ENCODE measurements at places on chromosomes 5 and 9.

DNA sequence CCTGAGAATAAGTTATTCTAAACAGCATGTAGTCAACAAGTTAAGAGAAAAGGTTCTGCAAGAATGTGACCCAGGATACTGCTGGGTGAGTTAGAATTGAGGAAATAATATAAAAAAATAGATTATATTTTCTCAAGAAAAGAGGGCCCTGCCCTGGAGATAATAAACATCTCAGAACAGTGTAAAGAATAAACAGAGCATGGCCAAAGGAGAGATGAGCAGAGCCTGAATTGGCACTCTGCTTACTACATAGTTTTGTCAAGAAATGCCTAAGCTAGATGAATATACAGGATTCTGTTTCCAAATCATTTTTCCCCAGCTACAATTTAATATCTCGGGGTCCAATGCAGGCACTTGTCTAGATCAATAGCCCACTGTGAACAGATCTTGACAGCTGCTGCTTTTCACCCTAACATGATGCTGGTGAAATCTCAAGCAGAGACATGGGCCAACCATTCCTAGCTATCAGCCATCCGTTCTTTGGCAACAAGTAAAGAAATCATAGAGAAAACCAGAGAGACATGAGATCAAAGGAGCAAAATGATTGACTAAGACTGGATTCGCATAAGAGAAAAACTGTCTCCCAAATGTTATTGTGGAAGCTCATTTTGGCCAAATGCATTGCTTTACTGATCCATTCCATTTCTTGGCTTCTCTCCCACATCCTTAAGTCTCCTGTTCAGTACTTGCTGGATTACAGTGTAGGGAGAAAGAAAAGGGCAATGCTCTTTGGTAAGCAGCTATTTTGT lies 173.2 kb downstream of the PRELID2 start:
- no peak for DNase-seq

DNA sequence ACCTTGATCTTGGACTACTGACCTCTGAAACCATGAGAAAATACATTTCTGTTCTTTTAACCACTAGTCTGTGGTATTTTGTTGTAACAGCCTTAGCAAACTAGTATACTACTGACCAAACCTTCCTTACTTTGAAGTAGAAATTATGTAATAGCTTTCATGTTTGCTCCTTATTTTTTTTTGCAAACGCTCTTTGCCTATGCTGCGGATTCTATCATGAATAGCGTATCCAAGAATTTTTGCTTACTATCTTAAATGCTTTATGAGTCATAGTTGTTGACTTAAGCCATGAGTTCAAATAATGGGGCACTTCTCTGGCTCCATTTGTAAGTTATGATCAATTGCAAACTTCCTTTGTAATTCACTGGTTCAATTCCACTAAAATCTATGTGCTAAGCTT lies 154.8 kb upstream of the CYLC2 start:
- no peak for DNase-seq

- no peak for DNase-seq
Observed at GRCh38 chr5:135930949-135931295, 23.9 kb downstream of the LECT2 start.

- DNase-seq: no peak
Observed at GRCh38 chr5:83404182-83404716, 67.3 kb upstream of the VCAN start.

DNA sequence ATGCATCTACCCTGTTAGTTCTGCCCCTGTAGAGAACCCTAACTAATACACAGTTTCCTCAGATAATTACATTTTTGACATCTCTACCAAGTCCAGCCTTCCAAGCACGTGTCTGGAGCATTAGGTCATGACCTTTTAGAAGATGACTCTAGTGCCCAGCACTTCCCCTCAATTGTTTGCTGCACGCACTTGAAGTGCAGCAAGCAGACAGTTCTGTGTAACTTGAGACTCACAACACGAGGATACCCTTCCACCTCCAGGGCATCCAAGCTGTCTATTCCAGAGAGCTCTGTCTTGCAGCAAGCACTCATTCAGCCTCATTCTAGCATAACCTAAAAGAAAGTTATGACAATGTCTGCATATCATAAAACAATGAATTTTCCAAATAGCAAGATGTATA lies 1410.5 kb upstream of the CDH18 start:
- DNase-seq: no peak

DNA sequence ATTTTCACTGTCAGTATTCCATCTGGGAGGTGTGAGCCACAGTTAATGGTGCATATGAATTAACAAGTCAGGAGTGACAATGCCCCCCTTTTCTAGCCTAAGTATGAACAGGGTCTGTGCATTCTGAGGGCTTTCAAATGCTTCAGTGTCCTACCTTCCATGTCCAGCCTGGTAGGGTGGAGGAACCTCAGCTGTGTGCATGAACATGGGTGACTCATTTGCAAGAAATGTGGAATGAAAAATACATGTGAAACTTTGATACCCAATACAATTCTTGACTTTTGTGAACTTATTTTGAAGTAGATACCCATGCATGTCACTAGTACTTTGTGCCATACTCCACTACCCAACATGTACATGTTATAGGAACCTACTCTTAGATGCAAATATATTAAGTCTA lies 375.8 kb downstream of the SEMA5A start:
- no peak for DNase-seq

- no peak for DNase-seq
Observed at GRCh38 chr5:154370119-154370518, 75.7 kb upstream of the SAP30L start.

DNA sequence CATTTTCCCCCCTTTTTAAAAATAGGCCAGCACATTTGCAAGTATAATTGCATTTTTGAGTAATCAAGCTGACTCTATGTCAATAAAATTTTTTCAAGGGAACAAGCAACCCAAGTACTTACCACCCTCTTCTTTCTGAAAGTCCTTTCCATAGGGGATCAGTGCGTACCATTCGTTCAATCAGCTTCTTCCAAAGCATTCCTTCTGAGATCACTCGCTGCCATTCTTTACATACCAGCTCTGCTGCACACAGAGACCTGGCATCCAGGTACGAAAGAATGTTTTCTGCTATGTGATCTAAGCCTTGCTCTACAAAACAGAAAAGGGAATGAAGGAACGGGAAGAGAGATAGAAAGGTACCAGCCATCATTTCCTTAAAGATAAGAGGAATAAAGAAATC lies 106.6 kb downstream of the FBXW11 start:
- no peak for DNase-seq

DNA sequence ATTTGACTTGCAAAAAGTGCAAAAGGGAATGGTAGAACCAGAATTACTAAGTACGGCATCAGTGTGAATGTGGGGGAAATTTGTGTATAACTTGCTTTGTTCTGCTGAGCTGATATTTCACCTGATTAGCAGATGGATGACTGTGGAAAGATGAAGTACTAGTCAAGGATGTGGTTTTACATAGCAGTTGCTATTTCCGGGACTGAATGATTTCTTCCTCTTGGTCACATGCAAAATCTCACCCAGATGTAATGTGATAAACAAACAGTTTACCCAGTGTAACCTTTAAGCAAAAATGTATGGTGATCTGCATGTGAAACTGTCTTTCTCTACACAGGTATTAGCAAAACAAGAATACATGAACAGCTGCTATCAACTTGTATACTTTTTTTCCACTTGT lies 46.1 kb downstream of the DCP2 start:
- DNase-seq: no peak

DNA sequence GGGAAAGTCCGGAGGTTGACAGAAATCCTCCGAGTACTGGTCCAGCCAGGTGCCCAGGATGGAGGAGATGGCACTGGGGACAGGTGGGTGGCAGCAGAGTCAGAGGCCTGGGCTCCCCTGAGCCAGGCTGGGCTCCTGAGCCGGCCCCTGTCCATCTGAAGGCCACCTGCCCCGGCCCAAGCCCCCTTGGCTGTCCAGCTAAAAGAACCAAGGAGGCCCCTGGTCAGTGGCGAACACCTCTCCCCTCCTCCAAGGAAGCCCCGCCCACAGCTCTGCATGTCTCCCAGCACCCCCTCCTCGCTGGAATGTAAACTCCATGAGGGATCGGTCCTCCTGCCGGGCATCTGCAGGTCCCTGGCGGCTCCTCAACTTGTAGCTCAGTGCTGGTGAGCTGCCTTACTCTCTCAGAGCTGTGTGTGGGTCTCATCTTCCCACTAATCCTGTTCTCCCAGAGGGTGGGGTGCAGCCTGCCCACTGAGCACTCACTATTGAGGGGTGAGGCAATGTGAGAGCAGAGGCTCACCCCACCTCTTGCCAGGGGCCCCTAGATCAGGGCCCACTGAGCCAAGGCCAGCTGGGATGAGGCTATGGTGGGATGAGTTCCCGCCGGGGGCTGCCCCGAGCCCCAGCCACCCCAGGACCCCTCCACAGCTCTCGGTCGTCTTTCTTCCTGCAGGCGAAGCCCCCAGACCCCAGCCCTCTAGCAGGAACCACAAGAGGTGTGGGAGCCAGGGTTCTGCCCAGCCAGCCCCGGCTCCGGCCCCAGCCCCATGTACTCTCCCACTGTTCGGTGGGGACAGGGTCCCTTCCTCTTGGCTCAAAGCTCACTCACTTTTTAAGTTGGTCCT lies 12.0 kb downstream of the RALGDS start:
- DNase-seq: no peak

- no peak for DNase-seq
Observed at GRCh38 chr9:98804083-98804482, 3.4 kb upstream of the GALNT12 start.

DNA sequence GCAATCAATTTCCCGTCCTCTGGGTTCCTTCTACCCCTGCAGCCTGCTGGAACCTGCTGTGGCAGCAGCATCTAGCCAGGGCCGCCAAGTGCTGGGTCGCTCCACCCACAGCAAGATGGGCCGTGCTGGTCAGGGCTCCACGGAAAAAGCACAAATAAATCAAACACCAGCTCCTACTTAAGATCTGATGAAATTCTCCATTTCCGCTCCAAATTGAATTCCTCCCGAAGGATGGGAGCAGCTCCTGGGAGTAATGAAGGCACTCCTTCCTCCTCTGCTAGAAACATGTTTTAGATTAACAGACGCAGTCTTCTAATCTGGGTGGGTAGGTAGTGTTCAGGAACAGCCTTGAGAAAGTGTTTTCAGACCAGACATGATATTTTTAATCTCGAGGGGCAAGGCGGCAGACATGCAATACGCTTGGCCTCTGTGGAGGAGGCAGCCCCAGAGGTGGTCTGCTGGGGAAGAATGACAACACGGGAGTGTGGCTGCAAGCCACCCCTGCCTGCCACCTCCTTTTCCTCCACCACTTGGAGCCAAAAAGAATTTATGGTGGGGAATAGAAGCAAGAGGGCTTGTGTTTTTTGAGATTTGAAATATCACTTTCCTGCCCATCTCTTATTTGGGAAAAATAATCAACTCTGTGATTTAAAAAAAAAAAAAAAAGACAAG lies 194.1 kb downstream of the AOPEP start:
- DNase-seq: no peak

DNA sequence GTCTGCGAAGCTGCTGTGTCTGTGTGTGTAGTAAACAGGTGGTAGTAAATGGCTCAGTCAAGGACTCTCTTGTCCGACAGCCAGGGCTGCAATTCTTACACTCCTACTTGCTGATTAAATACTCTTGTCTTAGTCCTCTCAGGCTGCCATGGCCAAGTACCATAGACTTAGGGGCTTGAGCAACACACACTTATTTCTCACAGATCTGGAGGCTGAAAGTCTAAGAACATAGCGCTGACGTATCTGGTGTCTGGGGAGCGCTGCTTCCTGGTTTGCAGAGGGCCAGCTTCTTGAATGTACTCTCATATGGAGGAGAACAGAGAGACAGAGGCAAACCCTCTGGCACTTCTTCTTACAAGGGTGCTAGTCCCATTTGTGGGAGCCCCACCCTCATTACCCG lies 411.0 kb downstream of the MED10 start:
- DNase-seq: no peak

DNA sequence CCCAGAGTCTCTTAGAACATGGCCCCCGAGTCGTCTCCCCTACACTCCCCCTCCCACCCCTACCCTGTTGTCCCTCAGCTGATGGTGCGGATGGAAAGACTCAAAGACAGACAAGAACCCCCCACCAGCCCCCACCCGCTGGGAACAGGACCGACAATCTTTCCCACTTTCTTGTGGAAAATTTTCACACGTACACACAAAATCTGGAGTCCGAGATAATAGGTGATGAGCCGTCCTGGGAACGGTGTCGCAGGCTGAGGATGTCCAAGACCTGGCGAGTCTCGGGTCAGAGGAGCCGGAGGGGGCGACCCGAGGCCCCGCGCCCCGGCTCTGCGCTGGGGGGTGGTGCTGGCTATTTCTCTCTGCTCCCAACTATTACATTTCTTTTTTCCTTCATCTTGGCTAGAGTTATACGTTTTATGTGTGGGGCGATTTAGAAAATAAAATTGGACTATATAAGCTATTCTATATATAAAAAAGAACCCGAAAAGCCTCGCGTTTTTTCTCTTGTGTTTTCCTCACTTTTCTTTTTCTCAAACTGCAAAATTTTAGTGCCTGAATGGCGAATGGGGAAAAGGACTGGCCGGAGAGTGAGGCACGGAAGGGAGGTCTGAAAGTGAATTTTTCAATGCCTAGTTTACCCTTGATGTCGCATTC lies 188.8 kb downstream of the MEF2C start:
- DNase-seq: no peak

- DNase-seq: no peak
Observed at GRCh38 chr5:149869411-149869821, 75.2 kb downstream of the PDE6A start.

GRCh38 chr5:154133591-154133990 lies 56.9 kb upstream of the GALNT10 start:
- no peak for DNase-seq

DNA sequence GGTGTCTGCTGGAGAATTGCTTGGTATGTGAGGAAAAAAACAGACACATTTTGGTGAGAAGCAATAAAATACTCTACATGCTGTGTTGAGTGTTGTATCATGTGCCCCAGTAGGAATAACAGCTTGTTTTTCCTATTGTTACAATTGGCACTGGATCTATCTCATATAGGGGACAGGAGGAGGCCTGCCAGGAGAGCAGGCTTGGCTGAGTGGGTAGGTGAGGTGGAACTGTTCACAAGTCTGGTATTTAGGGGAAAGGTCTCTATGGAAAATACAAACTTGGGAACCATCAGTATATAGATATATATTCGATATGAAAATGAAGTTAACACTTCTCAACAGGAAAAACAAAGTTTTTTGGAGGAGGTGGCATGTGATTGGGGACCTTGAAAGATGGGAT lies 9.5 kb upstream of the SH3TC2 start:
- DNase-seq: no peak

GRCh38 chr5:156164306-156164705 lies 162.7 kb upstream of the SGCD start:
- no peak for DNase-seq

GRCh38 chr9:124428751-124429529 lies 13.7 kb upstream of the PSMB7 start:
- DNase-seq: no peak

DNA sequence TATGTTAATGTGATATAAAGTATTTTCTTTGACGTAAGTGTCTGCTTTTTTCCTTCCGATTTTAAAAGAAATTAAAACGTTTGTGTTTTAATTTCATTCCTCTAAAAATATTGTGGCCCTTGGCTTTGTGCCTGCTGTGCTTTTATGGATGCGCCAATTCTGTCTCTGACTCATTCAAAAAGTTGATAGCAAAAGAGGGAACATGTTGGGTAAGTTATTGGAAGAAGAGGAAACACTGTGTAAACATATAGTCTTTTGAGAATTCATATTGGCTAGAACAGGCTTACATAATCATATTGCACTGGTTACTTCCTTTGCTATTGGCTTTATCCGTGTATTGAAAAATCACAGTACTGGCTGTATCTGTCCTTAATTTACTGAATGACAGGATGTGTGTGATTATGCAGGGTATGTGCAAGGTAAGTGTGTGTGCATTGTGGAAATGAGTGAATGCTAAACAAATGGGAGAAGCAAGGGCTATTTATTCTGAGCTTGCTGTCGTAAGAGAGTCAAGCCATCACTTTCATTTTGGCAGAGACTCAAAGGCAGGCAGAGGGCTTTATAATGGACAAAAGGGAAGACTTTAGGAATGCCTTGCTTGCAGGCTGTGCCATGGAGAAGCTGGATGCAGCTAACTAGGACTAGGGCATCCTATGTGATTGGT lies 67.8 kb downstream of the SGCD start:
- DNase-seq: no peak
